GM19239 (cell line): ENCODE measurements at places on chromosomes 7 and 10.
A peak's percentile ranks its signal among the peaks of the same experiment; 100 is the strongest.

GRCh38 chr7:44964831-44965440 lies 13.9 kb downstream of the MYO1G start:
- no peak for DNase-seq

DNA sequence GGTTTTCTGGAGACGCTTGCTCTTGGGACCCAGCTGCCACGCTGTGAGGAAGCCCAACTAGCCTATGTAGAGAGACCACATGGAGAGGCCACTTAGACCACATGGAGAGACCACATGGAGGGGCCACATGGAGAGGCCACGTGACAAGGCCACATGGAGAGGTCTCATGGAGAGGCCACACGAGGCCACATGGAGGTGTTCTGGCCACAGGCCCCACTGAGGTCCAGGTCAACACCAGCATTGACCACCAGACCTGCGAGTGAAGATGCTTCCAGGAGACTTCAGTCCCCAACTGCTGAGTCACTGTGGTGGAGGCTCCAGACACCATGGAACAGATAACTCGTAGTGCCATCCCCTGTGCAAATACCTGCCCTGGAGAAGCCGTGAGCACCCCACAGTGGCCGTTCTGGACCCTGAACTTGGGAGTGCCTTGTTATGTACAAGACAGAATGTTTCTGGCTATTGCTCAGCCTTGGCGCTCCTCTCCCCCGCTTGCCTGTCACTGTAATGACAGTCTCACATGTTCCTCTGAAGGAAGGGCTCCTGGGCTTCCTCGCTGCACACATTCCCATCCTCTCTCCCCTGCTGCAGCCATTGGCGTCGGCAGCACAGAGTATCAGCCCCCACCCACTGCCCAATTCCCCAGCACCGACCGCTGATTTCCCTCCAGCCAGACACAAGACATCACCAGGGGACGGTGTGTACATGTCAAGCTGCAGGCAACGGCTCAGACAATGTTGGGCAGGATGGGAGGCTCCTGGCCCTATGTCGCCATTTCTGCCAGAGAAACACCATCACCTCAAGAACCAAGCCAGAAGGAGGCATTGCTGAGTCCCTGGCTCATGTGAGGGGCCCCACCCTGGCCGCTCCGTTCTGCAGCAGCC lies 49.0 kb upstream of the TNRC18 start:
- no peak for DNase-seq

- no peak for DNase-seq
Observed at GRCh38 chr10:13971601-13972475, 358.9 kb downstream of the FRMD4A start.

- DNase-seq, result no peak
Observed at GRCh38 chr7:24587853-24588252, 14.6 kb downstream of the PALS2 start.

DNA sequence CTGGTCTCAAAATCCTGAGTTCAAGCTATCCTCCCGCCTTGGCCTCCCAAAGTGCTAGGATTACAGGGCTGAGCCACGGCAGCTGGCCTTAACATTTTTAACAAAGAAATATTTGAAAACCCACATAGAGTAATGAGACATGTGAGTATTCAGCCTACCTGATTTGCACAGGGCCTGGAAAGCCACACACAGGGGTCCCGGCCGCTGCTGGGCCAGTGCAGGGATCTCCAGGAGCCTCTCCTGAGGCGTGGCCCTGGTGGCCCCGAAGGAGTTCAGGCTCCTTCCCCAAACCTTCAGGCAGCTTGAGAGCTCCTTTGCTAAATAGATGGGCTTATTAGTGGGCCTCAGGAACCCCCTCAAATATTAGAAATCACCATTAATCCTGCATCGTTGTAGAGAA lies 18.7 kb downstream of the CNPY1 start:
- no peak for DNase-seq

DNA sequence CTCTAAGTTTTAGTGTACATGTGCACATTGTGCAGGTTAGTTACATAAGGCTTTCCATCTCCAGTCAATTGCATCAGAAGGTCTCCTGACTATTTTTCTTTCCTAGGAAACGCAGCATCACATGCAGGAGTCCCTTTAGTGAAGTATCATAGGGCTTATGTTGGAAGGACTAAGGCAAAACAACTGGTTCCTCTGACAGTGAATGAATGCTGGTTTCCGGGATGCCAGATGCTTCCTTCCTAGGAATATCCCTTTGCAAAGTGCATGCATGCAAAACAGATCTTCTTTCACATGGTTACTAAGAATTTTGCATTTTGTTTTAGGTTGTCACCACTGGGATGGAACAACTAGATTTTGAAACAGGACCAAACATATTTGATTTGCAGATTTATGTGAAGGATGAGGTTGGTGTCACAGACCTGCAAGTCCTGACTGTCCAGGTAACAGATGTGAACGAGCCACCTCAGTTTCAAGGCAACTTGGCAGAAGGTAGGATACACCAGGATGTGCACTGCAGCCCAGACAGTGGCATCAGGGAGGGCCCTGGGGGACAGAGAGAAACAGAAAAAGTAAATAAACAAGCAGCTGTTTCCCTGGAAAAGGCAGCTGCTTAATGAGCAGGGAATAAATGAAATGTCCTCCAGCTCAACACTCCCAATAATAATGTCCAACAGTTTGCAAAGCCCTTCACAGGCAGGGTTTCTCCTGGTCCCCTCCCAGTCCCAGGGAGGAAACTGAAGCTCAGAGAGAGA lies 17.8 kb downstream of the CDHR3 start:
- no peak for DNase-seq

DNA sequence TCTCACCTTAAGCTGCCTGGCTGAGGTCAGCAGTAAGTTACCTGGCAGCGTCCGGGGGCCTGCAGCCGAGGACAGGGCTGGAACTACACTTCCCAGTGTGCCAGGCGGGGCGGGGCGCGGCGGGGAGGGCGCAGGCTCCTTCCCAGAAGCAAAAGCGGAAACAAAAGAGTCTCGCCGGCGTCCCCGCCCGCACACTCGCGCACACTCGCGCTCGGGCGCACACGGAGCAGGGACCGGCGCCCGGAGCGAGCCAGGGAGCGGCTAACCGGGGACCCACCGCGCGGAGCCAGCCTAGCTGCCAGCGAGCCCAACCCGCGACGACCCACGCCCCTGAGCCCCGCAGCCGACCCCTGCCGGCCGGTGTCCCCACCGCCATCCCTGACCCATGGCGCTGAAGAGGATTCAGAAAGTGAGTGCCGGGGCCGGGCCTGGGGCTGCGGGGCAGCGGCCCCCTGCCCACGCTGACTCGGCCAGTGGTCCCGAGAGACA lies at the start of gene UBE2D1:
Gene UBE2D1 (plus strand): TSS at position 190 of the 489 bp plus-strand sequence. CDS start 196 bp downstream, at position 386.
- DNase-seq, result peak; percentile 78

- no peak for DNase-seq
Observed at GRCh38 chr7:3486841-3487240, 185.8 kb downstream of the SDK1 start.

DNA sequence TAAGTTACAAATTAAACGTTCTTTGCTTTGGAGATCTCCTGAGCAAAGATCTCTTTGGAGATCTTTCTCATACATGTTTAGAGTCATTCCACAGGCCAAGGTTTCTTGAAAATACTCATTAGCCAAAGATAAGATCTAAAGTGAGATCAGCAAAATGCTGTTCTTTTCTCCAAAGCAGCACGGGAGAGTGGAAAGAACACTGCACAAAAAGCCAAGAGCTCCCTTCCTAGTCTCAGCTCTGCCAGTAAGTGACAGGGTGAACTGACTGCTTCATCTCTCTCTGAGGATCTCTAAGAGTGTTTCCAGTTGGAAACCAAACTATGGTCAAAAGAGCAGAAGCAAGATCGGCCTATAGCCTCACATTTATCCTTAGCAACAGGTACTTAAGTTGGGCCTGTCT lies 168.4 kb upstream of the ASAH2 start:
- DNase-seq, result no peak

- DNase-seq, result no peak
Observed at GRCh38 chr10:72659694-72660093, 32.2 kb upstream of the MCU start.

GRCh38 chr10:100403734-100404133 lies 56.7 kb downstream of the SCD start:
- DNase-seq, result no peak

GRCh38 chr10:5531558-5532306 lies 7.0 kb downstream of the CALML3 start:
- no peak for DNase-seq

DNA sequence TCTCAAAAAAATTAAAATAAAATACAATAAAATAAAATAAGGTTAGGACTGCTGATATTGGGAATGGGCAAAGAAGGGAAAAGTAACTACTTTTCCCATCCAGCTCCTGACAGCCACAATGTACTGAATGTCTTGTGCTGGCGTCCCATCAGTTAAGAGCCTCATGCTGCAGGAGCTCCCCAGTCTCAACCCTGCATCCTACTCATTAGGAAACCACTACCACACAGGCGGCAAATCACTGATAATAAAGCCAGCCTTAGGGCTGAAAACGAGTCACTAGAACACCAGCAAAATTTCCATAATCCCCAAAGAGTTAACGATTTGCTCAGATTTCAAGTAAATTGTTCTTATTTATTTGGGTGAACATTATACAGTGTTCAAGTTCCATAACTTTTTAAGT lies 4.3 kb downstream of the YWHAG start:
- no peak for DNase-seq
